Central memory CD4-positive, alpha-beta T cell (primary cell): ENCODE measurements at places on chromosomes 11 and 22.

DNA sequence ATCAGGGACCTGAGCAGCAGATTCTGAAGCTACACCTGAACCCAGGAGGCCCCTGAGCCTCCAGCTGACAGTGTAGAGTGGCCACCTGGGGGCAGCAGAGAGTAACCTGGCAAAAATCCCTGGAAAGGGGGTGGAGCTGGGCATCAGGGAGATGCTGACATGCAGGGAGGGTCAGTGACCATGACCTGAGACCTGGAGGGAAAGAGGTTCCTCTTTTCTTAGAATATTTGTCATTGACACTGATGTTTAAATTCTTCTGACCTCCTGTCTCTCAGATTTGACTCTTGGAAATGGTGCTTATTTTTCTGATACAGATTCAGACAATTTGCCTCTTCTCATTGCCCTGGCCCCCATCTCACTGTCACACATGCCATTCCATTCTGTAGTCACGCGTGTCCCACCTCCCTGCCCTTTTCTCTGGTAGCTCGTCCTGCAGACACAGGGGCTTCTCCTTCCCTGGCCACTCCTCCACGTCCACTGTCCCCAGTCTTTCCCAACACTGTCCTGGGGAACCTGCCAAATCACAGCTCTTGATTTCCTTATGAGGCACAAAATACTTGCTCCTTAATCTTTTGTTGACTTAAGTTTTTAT is 117.2 kb upstream of the IGLL5 start:
- no peak for DNase-seq

- DNase-seq: no peak
Measured at GRCh38 chr11:88383447-88383846, 45.9 kb upstream of the CTSC start.

DNA sequence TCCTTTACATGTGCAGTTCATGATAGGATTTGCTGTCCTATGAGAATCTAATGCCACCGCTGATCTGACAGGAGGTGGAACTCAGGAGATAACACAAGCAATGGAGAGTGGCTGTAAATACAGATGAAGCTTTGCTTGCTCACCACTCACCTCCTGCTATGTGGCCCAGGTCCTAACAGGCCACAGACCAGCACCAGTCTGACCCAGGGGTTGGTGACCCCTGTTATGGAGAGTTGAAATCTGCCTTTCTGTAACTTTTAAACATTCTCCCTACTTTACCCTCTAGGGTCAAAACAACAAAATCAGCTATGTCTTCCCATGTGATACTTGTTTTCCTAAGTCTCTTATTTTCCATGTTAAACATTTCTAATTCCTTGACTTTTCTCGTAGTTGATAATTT is 48.7 kb upstream of the BARX2 start:
- no peak for DNase-seq

GRCh38 chr11:16357775-16358174 is 1.4 kb upstream of the SOX6 start:
- no peak for DNase-seq

DNA sequence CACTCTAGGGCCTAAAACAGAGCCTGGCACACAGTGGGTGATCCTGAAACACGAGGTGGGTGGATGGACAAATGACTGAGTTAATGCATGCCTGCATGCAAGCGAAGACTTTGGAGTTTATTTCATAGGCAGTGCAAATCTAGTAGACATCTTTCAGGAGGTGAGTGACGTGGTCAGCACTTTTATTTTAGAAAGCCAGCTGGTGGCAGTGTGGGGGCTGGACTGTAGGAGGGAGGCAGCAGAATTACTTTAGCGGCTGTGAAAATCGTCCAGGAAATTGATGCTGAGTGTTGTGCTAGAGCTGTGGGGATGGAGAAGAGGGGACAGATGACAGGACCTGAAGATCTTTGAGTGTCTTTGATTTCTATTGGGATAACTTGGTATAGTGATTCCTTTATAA is 47.1 kb downstream of the BMAL1 start:
- no peak for DNase-seq

GRCh38 chr11:102592634-102593581 is 32.2 kb downstream of the MMP20 start:
- no peak for DNase-seq

DNA sequence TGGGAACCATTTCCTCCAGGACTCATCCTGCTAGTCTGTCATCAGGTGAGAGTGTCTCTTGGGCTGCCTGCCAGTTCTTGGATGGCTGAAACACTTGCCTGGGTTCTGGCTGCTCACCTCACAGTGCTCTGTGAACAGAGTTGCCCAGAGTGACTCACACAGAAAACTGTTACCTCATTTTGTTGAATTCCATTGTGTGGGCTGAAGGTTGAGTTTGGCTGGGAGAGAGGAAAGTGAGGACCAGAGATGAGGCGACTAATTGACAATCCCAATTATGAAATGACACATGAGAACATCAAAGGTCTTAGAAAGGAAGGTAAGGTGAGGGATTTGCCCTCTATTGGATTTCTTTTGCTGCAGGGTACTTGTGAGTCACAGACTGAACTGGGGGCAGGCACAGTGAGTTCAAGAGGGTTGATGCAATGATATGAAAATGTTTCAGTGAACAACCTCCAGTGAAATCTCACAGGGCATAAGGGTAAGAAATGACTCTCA is 20.2 kb upstream of the CALCB start:
- DNase-seq: no peak

DNA sequence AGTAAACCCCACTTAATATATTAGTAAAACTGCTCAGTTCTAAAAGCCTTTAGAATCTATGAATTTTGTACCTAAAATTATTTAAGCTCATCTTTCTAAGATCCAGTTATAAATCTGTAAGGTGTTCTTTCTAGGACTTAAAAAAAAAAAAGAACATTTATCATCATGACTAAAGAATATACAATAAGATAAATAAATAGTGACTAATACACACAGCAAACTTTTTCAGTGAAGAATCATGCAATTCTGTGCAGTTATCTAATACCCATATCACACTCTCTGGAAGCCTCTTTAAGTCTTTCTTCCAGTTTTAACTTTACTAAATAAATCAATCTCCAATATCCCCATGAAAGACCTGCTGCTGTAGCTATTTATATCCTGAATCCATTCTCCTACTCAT is 59.8 kb downstream of the CEP57 start:
- no peak for DNase-seq

- DNase-seq: no peak
Measured at GRCh38 chr22:27718186-27719035, 83.1 kb downstream of the MN1 start.

DNA sequence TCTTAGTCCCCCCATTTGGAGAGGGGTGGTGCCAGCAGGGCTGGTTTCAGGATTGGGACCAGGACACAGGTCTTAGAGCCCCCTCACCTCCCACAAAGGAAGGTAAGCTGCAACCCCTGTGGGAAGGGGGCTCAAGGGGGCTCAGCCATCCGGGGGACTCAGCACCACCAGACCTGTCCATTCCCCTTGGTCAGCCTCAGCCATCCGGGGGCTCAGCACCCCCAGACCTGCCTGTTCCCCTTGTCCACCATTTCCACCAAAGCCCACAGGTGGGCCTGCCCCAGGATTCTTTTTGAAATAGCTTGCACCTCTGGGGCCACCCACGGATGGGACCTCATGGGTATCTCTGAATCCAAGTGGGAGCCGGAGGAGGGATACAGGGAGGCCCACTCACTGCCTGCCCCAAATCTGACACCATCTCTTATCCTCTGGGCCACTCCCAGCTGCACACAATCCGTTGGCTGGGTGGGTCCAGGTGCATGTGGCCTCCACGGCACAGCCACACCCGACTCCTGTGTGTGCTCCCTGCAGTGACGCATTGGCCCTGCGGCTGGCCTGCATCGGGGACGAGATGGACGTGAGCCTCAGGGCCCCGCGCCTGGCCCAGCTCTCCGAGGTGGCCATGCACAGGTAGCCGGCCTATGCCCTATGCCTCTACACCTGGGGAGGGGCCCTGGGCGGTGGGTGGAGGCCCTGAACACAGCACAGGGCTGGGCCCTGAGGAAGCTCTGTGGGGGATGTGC is 15.9 kb downstream of the MCAT start:
- no peak for DNase-seq

GRCh38 chr11:9001736-9002135 is 2.1 kb downstream of the NRIP3 start:
- no peak for DNase-seq

DNA sequence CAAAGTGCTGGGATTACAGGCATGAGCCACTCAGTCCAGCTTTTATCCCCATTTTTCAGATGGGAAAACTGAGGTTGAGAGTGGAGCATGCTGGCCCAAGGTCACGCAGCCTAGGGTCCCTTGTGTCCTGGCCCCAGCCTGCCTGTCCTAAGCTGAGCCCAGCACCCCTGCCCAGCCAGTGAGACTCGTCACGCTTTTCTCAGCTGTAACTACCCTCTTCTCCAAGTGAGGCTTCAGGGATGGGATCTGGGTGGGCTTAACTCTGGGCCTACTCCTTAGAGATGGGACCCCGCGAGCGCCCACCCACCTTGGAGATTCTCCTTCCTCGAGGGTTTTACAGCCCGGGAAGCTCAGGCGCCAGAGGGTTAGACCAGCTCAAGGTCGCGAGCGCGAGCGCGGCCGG is 390 bp upstream of the TMEM151A start:
- no peak for DNase-seq

DNA sequence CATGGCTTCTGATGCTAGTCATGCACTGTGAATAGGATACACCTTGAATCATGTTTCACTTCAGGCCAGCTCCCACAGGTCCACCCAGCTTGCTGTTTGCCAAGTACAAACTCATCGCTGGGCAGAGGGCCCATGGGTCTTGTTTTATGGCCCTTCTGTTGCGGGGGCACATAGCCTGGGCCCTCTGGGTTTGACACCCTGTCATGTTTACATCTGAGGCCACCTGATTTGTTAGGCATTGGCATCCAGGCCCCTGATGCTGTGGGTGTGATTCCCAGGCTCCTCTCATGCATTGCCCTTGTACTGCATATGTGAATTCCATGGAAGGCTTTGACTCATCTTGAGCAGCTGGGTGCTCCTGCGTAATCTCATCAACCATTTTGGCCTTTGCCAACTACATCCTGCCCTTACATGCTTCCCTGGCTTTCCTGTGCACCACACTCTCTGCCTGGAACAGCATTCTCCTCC is 32.6 kb downstream of the PPFIBP2 start:
- DNase-seq: no peak

GRCh38 chr11:70751142-70751734 is 352.9 kb downstream of the CTTN start:
- no peak for DNase-seq

DNA sequence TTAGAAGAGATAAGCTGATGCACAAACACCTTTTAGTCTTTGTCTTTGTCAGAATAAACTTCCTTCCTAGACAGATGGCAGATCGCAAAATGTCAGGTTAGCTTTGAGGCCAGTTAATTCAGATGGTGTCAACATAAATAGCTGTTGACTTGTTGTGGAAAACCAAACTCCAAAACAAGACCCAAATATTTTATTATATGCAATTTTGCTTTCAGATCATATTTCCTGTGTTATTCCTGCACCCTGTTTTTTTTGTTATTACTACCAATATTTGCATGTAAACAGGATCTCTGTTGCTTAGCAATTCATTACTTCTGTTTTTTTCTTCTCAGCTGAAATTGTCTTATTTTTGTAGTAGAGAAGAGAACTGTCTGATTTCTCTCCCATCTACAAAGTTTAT is 316.0 kb downstream of the ETS1 start:
- peak; percentile 67 for DNase-seq

GRCh38 chr11:43574949-43575912 is 105.3 kb upstream of the HSD17B12 start:
- DNase-seq: no peak

- peak; percentile 0 for DNase-seq
Measured at GRCh38 chr11:5891216-5891800, 1.7 kb upstream of the OR52E5 start.

DNA sequence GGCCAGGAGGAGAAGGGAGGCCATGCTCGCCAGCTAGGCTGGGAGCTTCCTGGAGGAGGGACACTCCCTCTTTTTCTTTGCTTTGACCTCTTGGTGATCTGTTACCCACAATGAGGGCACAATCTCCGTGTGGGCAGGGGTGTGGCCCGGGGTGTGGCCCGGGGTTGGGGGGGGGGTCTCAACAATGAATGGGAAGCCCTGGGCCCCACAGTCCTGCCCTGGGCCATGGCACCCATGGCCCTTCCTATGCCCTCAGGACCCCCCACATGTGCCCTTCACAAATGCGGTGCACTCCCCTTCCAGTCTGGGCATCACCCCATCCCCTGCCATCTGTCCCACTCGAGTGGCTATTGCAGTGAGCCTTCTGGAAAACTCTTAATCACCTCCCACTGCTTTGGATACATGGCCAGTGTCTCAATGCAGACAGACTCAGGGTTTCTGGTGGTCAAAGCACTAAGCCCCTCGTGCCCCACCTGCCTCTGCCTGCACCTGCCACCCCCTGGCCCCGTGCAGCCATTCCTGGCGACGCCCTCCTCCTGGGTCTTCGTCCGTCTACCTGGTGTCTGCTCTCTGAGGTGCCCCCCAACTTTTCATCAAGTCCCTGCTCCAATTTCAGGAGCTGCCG is 611.3 kb downstream of the TBC1D22A start:
- DNase-seq: no peak

DNA sequence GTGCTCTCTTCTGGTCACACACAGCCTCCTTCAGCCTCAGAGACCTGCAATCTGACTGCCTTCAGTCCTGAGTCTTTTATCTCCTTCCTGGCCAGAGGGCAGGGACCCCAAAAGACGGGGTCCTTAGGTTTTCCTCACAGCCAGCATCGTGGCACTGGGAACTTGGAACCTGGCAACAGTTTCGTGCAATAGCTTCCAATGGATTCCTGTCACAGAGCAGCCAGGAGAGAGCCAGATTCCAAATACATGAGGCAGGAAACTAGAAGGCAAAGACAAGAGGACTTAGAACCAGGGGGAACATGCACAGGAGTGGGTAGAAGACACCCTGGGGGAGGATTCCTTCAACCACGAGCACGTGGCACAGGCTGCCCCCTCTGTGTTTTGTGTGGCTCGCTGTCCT is 48.6 kb downstream of the C11orf91 start:
- no peak for DNase-seq

DNA sequence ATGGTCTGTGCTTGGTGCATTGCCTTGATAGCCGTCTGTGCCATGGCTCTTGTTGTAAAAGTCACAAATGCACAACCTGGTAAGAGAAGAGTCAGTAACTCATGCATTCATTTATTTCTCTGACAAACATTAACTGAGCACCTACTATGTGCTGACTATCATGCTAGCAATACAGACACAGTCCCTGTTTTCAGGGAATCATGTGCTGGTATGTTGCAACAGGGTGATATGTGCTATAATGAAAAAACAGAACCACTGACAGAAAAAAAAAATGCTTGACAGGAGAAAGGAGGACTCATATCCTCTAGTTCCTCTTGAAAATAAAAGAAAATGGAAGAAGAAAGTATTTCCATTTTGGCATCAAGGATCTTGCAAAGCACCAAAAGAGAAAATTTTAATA is 34.5 kb upstream of the RAPSN start:
- no peak for DNase-seq

GRCh38 chr11:126716456-126717083 is 284.0 kb downstream of the KIRREL3 start:
- DNase-seq: peak; percentile 13

GRCh38 chr11:128057786-128058395 is 529.5 kb downstream of the ETS1 start:
- no peak for DNase-seq
